ENCODE measurements at places on chromosomes 16 and 17.

DNA sequence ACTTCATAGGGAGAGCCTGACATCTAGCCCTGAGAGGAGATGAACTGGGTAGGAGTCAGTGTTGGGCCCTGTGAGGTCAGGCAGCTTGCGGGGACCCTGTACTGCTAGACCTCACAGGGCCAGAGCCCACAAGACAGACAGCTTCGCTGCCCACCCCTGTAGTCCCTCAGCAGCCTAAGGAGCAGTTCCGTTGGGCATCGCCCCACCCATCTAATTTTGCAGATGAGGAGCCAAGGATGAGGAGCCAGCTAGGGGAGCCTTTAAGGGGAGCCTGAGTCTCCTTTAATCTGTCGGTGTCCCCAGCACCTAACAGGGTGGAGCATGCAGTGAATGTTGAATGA is 755 bp upstream of the TUFM start:
- no peak for DNase-seq

DNA sequence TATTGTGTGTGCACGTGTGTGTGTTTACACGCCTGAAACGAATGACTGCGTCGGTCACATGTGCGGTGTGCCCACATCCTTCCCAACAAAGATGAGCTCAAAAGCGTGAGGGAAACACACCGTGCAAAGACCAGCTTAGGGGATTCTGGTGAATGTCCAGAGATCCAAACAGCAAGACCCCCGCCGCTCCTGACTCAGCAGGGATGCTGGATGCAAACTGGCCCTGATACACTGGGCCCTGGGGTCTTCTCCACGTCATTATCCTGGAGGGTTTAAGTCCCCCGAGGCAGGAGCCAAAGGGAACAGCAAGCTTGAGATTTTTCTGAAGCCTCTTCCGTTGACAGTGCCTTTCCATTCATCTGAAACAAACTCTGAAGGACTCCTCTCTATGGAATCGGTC is 59.2 kb downstream of the TBC1D16 start:
- DNase-seq = no peak

DNA sequence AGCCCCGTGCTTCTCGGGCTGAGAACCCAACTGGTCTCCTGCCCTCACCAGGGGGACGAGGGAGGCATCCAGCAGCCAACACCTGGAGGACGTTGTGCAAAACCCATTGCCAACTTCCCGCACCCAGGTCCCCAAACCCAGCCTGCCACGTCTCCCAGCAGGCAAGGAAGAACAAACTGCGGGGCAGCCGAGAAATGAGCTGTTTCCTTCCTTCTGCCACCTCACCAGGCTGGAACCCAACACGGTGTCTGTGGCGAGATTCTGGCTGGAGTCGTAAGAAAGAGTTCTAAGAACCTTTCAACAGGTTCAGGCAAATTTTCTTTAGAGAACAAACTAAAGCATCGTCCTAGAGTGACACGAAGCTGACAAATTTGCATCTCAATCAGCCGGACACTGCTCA is 3.6 kb downstream of the SLC43A2 start:
- no peak for DNase-seq

DNA sequence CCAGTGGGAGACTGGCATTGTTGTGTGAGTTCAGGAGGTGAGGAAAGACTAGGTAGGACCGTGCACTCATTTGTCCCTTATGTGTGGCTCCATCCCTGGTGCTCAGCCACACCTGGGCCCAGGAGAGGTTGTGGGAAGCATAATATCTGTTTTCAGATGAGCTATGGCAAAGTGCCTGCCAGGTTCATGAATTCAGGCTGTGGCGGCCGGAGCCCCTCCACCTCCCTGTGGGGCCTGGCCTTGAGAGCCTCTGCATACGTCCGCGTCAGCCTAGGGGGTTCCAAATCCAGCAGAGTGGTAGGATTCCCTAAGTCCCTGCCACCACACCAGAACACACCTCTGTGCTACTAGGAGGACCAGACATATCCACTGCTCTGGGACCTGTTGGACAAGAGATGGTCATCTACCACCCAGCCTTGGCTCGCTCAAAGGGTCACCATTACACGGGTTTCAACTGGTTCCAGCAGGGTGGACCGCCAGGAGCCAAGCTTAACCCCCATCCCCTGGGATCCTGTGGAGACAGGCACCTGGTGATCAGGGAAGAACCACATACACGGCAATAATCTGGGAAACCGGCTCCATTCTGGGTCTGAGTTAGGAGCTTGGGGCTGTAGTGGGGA is 2.0 kb downstream of the B3GNT9 start:
- DNase-seq = no peak

DNA sequence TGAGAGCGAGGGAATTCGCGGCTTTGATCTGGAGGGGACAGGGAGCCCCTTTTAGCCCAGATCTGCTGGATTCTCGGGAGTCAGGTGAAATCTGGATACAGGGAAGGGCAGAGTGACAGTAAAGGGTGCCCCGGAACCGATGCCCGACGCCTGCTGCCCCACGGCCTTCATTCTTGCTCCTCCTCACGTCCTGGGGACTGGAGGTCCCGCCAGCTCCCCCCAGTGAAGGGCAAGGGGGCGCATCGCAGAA is 596 bp downstream of the OR1F1 start:
- DNase-seq = no peak

DNA sequence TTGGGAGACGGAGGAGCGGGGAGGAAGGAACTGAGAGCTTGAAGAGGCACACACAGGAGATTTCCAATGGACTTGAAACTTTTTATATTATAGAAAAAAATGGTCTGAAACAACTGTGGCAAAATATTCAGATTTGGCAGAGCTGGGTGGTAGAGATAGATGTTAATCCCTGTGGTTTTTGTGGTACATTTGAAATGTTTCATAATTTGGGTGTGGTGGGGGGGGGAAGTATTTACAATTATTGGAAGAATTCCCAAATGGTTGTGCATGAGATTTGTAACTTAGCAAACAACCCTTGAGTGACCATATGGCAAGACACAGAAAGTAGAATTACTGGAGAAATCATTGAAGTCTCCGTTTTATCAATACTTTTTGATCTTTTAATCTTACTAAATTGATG is 588.8 kb upstream of the PSMD7 start:
- no peak for DNase-seq

DNA sequence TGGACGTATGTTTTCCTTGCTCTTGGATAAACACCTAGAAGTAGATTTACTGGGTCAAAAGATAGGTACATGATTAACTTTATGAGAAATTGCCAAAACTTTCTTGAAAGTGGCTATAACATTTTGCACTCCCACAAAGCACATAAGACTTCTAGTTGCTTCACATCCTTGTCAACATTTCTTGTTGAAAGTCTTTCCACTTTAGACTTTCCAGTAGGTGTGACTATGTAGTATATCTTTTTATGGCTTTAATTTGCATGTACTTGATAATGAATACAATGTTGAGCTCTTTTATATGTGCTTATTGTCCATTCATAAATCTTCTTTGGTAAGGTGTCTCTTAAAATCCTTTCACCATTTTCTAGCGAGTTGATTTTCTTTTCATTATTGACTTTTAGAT is 241.2 kb upstream of the RPL38 start:
- no peak for DNase-seq

DNA sequence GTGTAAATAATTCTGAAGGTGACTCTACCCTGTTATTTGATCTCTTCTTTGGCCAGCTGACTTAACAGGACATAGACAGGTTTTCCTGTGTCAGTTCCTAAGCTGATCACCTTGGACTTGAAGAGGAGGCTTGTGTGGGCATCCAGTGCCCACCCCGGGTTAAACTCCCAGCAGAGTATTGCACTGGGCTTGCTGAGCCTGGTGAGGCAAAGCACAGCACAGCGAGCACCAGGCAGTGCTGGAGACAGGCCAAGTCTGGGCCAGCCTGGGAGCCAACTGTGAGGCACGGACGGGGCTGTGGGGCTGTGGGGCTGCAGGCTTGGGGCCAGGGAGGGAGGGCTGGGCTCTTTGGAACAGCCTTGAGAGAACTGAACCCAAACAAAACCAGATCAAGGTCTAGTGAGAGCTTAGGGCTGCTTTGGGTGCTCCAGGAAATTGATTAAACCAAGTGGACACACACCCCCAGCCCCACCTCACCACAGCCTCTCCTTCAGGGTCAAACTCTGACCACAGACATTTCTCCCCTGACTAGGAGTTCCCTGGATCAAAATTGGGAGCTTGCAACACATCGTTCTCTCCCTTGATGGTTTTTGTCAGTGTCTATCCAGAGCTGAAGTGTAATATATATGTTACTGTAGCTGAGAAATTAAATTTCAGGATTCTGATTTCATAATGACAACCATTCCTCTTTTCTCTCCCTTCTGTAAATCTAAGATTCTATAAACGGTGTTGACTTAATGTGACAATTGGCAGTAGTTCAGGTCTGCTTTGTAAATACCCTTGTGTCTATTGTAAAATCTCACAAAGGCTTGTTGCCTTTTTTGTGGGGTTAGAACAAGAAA is 5.1 kb downstream of the STH start:
- DNase-seq = no peak

DNA sequence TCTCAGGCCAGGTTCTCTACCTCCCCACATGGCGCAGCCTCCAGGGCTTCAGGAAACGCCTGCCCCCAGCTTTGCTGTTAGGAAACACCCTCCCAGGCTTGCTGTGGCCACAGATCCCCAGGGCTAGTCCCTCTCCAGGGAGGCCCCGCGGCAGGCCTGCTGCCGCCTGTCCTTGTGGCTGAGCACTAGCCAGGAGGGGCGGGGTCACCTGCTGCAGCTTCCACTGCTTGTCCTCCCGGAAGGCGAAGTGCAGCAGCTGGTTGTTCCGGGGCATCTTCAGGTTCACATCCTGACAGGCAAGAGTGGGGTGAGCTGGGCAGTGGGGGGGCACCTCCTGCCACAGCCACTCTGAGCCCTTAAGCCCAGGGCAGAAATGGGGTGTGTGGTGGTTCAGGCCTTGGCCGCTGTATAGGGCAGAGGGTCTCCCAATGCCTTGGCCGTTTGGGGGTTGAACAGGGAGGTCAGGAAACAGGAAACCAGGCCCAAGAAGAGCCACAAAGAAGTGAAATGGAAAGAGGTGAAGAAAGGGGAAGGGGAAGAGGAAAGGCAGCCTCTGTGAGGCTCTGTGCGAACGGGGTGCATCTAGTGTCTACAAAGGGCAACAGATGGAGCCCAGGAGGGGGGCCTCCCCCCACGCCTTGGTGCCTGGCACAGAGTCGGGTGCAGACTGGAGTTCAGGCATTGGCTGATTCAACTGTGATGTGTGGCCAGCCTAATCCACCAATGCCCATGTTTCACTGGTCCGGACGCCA is 2.0 kb downstream of the ROGDI start:
- no peak for DNase-seq

GRCh38 chr16:57235128-57236021 is 9.7 kb upstream of the ARL2BP start:
- peak; percentile 60 for DNase-seq

GRCh38 chr17:15392326-15392741 is 50.9 kb upstream of the TEKT3 start:
- DNase-seq = no peak

- DNase-seq = no peak
Observed at GRCh38 chr17:67833946-67834631, 8.8 kb downstream of the BPTF start.

DNA sequence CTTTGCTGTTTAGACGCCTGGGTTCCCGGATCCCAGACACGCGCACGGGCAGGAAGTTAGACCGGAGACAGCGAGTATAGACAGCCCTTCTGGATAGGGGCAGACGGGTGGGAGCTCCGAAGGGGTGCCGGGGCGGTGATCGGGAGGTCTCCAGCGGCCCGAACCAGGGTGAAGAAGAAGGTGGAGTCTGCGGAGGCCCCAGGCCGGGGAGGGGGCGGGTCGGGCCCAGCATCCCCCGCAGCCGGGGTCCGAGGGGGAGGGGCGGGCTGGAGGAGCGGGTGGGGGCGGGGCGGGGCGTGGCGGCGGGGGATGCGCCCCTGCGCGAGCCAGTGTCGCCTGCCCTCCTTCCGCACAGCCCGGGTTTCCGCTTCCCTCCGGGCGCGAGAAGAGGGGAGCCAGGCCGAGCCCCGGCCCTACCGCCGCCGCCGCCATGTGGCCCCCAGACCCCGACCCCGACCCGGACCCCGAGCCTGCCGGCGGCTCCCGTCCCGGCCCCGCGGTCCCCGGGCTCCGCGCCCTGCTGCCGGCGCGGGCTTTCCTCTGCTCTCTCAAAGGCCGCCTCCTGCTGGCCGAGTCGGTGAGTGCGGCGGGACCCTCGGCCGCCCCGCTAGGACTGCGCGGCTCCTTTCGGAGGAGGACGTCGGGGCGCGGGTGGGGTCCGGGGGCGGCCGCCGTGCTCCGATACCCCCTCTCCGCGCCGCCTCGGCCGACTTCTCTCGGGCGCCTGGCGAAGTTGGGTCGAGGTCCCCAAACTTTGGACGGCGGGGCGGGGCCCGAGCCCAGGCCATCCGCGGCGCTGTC is at the start of gene CMTM3:
TSS of gene CMTM3 (plus strand) at position 329 of the 801 bp plus-strand sequence. CDS start at position 431, 102 bp downstream.
- DNase-seq = peak; percentile 71

- no peak for DNase-seq
Observed at GRCh38 chr16:48596326-48596725, 13.7 kb downstream of the N4BP1 start.

DNA sequence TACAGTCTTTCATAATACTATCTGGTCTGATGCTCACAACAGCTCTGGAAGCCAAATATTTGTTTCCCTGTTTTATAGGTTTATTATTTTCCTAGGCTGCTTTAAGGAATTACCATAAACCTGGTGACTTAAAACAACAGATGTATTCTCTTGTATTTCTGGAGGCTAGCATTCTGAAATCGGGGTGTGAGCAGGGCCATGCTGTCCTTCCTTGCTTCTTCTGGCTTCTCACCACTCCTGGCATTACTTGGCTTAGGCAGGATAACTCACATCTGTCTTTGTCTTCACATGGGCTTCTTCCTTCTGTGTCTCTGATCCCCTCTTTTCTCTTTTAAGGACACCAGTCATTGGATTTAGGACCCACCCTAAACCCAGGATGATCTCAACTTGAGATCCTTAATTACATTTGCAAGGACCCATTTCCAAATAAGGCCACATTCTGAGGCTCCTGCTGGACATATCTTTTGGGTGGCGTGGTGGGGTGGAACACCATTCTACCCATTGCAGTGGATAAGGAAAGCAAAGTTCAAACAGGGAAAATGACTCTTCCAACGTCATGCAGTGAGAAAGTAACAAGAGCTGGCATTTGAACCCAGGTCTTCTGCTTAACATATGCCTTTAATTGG is 39.2 kb upstream of the TBX2 start:
- DNase-seq = no peak

GRCh38 chr17:61848896-61849295 is 14.4 kb downstream of the BRIP1 start:
- DNase-seq = no peak

DNA sequence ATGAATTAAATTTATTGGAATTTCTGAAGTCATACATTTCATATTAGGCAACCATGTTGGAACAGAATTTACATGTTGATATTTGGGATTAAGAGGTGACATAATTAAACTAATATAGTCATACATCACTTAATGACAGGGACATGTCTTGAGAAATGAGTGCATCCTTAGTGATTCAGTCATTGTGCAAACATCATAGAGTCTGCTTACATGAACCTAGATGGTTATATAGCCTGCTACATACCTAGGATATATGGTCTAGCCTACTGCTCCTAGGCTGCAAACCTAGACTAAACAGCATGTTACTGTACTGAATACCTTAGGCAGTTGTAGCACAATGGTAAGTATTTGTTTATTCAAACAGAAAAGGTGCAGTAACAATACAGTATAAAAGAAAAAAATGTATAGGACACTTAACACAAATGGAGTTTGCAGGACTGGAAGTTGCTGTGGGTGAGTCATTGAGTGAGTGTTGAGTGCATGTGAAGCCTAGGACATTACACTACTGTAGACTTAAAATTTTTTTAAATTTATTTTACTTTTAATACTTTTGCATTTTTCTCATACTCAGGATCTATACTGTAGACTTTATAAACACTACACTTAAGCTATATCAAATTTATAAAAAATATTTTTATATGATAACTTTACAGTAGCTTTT is 85.6 kb downstream of the OMG start:
- DNase-seq = no peak
